Mammary epithelial cell (primary cell): ENCODE measurements at places on chromosomes 16 and 17. TPM values are rescaled to one million over a fixed set of nuclear protein-coding genes. Genes with fewer than 3 reads are reported as not detected.

DNA sequence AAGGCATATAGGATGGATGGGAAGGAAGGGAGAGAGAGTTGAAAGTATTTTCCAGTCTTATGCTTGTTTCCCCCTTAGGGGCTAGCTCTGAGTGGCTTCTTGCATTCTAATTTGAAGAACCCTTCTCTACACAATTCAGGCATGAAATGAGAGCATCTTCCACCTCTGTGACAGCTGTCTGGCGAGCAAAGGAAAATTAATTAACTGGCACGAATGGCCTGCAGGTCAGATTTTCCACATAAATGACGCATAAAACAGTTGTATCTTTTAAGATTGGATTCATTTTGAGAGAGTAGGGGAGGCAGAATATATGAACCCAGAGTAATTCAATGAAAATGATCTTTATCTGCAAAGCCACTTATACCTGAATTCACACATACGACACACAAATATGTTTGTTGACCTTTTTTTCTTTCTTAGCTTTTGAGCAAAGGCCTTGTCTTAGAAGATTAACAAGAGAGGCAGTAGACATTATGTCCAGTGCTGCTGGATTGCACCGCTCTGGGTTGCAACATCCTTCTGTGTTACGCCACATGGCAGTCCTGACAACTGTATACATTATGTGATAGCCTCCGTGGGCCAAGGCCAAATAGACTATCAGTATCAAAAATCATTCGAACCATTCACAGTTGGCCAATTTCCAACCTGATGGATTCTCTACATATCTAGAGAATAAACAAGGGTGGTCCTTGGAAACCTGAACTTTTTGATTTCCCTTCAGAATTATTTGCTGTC lies 173.0 kb upstream of the GOT2 start:
- no peak for DNase-seq

DNA sequence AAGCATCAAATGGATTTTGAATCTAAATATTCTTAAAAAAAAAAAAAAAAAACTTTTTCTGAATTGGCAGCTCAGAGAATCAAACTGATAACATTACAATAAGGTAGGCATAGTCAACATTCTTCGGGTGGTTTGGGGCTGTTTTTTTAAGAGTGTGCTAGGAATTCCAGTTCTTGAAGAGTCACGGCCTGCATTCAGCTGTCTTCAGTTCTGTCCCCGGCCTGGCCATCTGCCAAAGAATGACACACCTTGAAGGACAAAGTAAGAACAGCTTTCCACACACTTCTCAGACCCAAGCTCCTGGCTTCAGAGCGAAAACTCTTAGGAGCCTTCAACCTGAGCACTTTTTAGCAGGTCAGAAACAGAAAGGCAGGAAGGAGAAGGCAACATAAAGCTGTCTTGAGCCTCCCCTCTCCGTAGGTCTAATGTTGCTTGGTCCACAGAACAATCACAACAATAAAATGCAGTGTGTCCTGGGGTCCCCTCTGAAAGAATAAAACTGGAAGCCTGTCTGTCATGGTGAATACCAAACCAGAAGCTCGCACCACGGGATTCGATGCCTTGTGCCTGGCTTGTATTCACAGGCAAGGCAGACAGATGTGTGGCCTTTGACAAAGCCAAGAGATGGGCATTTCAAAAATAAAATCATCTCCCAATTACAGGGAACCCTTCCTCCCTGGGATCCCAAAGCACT lies 524.4 kb upstream of the ZFHX3 start:
- DNase-seq: no peak

DNA sequence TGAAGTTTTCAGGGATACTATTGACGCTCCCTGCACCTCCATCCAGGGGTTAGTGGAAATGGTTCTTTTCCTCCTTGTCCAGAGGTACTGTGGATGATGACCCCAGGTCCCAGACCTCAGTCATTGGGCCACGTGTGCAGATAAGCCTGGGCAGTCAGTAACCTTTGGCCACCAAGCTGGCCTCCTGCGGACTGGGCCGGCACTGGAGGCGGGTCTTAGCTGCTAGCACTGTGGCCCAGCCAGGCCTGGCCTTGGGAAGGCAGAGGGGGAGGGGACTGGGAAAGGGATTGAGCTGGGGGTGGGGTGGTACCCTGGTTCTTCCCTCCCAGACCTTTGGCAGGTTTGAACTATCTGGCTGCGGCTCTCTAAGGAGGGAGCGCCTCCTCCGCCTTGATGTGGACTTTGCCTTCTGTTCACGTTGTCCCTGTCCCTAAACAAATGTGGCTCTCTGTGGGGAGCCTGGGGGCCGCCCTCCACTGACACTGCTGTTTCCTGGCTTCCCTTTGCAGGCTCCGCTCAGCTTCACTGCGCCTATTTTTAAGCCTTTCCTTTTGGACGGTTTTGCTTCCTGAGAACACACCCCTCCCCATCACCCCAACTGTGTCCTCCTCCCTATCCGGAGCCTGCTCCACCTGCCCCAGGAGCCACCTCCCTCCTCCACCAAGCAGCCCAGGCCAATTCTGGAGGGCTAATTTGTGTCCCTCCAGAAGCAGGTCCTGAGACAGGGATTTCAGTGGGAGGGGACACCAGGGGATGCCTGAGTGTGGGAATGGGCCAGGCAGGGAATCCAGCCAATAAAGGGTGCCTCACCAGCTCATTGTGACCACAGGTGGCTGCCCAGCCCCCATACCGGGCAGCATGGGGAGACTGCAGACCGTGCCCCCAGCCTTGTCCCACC lies 251.9 kb downstream of the SEC14L1 start:
- DNase-seq: no peak

- no peak for DNase-seq
Measured at GRCh38 chr17:56987283-56987834, 9.4 kb downstream of the SCPEP1 start.

DNA sequence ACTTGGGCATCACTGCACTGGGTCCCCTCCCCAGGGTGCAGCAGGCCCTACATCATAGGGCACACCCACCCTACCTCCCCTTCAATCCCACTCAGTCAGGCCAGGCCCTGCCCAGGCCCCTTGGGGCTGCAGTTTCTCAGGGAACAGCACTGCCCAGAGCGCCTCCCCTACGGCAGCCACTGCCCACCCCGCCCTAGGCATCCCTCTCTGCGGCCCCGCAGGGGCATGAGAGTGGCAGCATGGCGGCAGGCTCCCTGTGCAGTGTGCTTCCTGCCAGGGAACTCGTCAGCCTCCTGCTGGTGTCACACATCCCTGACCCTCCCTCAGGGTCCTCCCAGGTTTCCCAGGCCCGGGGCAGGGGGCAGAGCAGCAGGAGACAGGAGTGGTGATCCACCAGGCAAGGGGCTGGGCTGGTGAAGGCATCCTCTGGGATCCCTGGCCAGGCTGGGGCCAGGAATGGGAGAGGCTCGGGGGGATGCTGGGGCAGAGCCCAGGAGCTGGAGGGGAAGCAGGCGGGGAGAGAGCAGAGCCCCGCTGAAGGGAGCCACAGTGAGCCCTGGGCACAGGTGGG lies 16.2 kb upstream of the BAHCC1 start:
- no peak for DNase-seq

- DNase-seq: no peak
Measured at GRCh38 chr17:5513628-5514027, 27.3 kb downstream of the MIS12 start.

GRCh38 chr16:66503030-66503429 lies 46.9 kb downstream of the TK2 start:
- no peak for DNase-seq

- no peak for DNase-seq
Measured at GRCh38 chr16:578870-579405, 9.2 kb downstream of the PIGQ start.

- no peak for DNase-seq
Measured at GRCh38 chr17:72404872-72405271, 284.1 kb downstream of the SOX9 start.

DNA sequence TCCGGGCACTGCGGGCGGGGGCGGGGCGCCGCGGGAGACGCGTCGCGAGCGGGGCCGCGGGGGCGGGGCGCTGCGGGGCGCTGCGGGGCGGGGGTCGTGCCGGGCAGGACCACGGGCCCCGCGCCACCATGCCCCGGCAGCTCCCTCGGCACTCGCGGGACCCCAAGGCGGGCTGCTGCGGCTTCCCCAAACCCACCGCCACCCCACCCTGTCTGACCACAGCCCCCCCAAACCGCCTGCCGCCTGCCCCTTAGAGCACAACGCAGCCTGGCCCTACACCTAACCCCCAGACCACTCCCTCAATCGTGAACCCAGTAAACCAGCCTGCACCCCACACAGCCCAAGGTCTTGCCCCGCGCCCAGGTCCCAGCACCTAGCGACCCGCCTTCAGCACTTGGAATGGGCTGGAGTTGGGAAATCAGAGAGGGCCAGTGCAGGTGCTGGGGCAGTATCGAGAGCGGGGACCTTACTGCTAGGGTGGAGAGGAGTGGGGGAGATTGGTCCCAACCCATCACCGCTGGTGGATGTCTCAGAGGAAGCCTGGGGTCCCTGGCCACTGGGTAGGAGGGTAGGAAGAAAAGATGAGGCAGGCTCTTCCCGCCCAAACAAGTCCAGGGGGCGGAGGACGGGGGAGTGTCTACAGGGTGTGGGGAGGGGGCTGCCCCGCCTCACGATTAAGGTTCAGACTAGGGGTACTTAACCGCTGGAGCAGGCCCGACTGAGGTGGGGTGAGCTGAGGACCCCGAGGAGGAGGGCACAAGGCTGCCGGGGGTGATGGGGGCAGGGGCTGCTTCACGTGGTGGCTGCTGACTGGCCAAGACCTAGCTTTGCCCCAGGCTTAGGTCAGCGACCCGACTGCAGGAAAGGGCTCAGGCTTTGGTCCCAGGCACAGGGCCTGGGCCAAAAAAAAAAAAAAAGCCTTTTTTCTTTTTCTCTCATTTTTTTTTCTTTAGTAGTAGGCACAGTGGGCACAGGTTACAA lies 539 bp upstream of the VAMP2 start:
- DNase-seq: no peak

- no peak for DNase-seq
Measured at GRCh38 chr17:82200135-82200534, 12.5 kb downstream of the CCDC57 start.

- DNase-seq: no peak
Measured at GRCh38 chr16:15686287-15686686, 36.2 kb downstream of the NDE1 start.

GRCh38 chr17:15341385-15341849 lies at the start of gene TEKT3:
TSS of gene TEKT3 (minus strand) at chr17:15341597. CDS start at chr17:15331585, 10,012 bp downstream.
- peak; percentile 57 for DNase-seq

DNA sequence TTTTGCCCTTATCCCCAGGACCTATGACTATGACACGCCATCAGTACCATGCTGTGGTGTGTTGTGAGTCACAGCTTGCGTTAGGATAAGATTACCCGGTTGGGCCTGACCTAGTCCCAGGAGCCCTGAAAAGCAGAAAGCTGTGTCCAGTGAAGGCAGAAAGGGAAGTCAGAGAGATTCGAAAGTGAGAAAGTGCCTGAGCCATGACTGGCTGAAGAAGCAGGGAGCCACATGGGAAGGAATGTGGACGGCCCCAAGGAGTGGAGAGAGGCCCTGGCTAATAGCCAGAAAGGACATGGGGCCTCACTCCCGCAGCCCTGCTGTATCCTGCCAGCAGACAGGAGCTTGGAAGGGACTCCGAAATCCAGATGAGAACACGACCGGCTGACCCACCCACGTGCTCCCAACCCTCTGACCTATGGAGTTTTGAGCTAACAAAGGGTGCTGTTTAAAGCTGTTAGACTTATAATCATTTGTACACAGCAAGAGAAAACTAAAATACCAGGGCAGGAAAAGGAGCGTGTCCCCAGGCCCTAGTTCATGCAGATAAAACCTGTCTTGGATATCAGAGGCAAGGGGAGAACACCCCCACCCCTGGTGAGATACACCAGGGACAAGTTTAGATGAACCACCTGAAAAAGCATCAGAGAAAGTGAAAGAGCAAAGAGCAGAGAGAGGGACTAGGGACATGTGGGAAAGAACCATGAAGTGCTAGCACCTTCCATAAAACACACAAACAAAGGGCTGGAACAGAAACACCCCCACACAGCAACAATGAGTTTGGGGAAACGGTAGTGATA lies 115.3 kb downstream of the SLC39A11 start:
- peak; percentile 33 for DNase-seq

- DNase-seq: no peak
Measured at GRCh38 chr16:29977063-29977825, 3.6 kb downstream of the TAOK2 start.

DNA sequence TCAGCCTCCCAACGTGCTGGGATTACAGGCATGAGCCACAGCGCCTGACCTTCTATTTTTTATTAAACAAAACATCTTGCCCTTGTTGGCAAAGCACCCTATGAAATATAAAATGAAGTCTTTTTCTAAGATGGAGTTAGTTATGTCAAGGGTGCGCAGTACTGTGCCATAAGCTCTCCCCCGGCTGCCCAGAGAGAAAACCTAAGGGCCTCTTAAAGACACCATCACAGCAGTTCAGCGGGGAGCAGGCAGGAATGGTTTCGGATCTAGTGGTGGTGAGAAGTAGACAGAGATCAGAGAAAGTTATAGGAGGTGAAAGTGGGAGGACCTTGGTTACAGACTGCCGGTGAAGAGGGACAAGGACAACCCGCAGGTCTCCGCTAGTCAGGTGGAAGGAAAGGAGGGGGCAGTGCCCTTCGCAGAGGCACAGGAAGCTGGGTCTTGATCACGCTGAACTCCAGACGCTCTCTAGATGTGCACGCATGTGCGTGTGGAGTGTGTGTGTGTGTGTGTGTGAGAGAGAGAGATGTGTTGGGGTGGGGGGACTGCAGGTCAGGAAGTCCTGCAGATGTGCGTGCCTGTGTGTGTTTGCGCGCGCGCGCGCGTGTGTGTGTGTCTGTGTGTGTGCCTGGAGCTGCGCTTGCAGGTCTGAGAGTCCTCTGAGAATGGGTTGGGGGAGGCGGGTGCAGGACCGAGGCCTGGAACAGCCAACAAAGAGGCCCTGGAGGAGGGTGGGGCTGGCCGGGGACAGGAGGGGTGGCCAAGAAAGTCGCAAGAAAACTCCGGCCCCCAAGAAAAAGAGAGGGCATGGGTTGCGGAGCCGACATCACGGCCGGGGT lies 748 bp upstream of the CMTM3 start:
- DNase-seq: peak; percentile 42

- DNase-seq: no peak
Measured at GRCh38 chr17:48016112-48016511, 21.5 kb downstream of the COPZ2 start.

- peak; percentile 15 for DNase-seq
Measured at GRCh38 chr16:63983401-63983800, 1138.5 kb downstream of the CDH11 start.

DNA sequence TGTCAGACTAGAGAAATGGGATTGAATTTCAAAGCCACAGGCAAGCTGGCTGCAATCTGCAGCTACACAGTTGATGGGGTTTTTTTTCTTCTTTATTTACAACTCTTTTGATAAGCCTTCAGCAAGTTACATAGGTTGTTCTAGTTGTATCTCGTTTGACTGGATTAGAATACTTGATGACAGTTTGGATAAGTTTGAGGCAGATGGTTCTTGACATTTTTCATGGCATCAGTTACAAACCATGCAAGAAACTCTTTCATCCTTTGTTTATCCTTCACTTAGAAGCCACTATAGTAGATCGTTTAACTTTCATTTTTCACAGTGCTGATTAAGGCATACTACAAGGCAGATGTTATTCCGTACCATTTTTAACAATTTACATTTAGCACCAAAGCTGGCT lies 238.9 kb downstream of the TOX3 start:
- no peak for DNase-seq

- DNase-seq: no peak
Measured at GRCh38 chr17:69734656-69735055, 320.2 kb downstream of the MAP2K6 start.

Gene CUEDC1
- 1.8 TPM for total RNA-seq

Gene HLF
- total RNA-seq: 0.21 and 0.32 TPM in 2 replicates

Gene CD79B
- 0.26 TPM in 1 of 2 replicates, not detected in the other for total RNA-seq

Gene CNTD1
- total RNA-seq: not detected in 2 replicates

Gene TOP3A
- total RNA-seq: 27.2 TPM

Gene MEOX1
- not detected in 2 replicates for total RNA-seq

Gene ETV4
- total RNA-seq: 10.2 TPM

Gene DUXB
- not detected in 2 replicates for total RNA-seq

Gene CSH1
- total RNA-seq: not detected

Gene SDR42E1
- 20.0 and 21.5 TPM in 2 replicates for total RNA-seq

Gene CENPV
- total RNA-seq: 7.8 TPM in 2 replicates

Gene PRR11
- 8.5 TPM for total RNA-seq
